ENCODE measurements at places on chromosomes 12 and 14.
A peak's percentile ranks its signal among the peaks of the same experiment; 100 is the strongest.

DNA sequence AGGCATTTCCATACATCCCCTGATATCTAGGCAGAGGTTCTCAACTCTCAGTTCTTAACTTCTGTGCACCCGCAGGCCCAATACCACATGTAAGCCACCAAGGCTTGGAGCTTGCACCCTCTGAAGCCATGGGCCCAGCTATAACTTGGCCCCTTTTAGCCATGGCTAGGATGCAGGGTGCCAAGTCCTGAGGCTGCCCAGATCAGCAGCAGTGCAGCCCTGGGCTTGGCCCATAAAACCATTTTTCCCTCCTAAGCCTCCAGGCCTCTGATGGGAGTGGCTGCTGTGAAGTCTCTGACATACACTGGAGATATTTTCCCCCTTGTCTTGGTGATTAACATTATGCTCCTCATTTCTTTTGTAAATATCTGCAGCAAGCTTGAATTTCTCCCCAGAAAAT is 110.3 kb upstream of the CNTN1 start:
- DNase-seq, result no peak

DNA sequence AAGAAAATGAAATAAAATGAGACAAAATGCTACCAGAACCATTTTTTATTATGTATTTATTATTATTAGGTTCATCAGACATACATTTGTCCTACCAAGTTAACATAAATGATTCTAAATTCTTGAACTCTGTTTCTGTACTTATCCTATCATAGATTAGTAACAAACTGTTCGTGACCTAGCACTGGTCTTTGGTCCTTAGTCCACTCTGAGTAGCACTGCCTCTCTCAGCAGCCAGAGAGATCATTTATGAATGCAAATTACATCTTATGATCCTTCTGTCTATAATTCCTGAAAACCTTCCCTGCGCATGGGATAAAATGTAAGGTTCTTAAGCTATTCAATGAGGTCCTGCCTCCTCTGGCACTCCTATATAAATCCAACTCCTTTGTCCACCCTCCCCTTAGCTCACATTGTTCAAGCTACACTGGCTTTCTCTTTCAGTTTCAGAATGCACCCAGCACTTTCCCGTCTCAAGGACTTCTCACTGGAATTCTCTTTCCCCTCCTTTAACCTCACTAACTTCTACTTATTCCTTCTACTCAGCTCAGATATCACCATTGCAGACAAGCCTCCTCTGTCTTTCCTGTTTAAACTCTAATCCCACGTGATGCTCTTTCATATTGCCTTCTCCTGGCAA is 17.1 kb downstream of the PDZRN4 start:
- DNase-seq, result no peak

DNA sequence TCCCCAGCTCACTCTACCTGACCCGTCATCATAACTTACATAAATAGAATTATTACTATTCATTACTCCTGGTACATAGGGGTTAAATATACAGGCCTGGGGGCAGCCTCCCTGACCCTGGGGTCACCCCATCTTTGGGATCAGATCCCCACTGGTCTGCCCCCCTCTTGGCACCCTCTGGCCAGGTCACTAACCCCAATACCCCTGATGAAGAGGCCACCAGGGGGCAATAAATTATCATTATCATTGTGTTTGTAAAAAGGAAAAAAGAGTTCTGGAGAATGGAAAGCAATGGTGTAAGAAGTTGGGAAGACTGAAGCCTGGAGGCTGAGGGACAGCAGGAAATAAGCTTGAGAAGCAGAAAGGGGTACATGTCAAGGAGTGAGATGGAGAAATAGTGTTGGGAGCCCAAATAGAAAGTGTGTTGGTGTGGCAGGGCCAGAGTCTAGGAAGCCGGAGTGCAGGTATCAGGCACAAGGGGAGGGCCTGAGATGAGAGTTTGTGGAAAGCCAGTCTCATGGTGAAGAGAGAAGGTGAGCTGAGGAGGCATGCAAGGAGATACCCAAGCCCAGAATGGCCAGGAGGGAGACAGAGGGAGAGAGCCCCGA is 6.1 kb upstream of the AAAS start:
- no peak for DNase-seq

GRCh38 chr12:98053202-98053601 is 462.2 kb upstream of the TMPO start:
- no peak for DNase-seq

DNA sequence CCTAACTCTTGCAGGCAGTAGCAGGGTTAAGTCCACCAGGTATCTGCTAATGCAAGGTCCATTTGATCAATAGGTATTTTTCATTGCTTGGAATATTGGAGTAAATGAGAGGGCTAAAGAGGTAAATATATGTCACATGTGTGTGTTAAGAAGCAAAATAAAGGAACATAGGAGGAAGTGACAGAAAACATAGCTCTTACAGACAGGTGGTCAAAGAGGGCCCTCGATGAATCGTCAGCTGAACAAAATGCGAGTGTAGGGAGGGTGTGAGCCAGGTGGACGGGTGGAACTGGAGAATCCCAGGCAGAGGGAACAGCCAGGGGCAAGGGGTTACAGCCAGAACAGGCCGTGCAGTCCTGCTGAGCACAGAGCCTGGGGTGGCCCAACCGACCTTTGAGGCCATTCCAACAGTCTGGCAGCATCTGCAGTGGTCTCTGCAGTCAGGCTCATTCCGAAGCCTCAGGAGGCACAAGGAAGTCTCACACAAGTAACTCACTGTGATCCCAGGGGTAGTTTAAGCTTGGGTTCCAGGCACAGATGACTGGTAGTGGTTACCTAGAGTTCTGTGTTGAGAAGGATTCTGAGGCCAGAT is 43.2 kb downstream of the CCDC88C start:
- DNase-seq, result no peak

DNA sequence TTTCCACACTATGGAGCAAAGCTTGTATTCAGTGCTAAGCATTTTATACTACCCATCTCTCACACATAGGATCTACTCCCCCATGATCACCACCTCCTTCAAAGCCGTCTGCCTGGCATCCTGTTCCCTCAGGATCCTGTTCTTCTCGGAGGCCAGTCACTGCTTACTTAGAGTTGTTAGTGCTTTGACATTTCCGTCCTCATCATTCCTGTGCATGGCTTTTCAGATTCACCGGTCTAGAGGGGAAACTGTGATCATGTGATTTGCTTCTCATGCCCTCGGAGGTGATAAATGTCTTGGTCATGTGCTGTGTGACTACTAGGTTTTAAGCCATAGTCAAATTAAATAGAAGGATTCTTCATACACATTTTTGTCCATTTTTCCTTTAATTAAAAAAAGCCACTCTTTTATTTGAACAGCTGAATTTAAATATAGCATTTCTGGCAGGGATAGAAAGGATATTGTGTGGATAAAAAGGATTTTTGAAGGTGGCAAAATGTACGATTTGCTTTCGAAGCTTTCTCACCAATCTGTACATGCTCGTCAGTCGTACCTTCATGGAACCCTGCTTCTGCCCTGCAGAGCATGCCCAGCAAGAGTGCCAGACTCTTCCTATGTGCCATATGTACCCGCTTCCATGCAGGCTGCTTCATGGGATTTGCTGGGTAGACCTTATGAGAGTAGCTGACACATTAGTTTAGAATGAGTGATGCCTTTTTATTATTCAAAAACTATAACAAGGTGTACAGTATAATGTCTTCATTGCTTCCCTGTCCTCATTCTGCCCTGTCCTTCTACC is 53.3 kb downstream of the BMAL2 start:
- no peak for DNase-seq

GRCh38 chr14:51824191-51824590 is 36.2 kb upstream of the GNG2 start:
- DNase-seq, result no peak

GRCh38 chr12:52207895-52208294 is 16.1 kb upstream of the KRT80 start:
- peak; percentile 76 for DNase-seq

DNA sequence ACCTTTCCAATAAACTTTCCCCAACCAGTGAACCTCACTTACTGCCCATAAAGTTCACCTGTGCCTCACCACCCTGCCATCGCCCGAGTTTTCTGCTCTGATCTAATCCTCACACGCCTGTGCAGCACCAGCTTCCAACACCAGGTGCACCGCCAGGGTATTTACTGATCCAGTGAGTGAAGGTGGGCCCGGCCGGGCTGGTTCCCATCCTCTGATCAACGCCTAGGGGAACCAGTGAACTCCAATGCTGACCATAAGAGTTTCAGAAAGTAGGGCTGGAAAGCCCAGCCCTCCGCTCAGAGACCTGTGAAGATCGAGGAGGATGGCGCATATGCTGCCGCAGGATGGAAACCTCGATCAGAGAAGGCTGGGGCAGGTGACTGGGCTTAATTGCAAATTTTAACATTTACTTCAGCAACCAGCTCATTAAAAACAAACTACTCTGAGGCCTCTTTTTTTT is 685 bp upstream of the MYL6B start:
- DNase-seq, result peak; percentile 54

- no peak for DNase-seq
Observed at GRCh38 chr12:62649412-62650138, 182.9 kb downstream of the MON2 start.

DNA sequence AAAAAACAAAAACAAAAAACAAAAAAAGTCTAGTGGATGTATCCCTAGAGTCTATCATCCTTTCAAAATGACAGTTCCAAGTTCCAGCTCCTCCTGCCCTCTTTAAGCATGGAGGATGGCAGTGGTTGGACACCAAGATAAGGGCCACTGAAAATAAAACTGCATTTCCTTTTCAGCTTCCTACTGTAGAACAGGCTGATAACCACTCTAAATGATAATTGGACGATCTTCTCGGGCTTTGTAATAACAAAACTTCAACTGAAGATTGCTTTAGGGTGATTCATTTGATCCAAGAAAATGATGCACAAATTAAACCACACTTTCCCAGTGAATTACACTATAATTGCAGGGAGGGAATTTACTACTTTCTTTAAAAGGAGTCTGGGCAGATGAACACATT is 42.2 kb upstream of the CRACR2A start:
- DNase-seq, result no peak

GRCh38 chr14:34935488-34935887 is 47.3 kb upstream of the SRP54 start:
- DNase-seq, result no peak

GRCh38 chr14:58866391-58866790 is 228.6 kb downstream of the DACT1 start:
- no peak for DNase-seq

DNA sequence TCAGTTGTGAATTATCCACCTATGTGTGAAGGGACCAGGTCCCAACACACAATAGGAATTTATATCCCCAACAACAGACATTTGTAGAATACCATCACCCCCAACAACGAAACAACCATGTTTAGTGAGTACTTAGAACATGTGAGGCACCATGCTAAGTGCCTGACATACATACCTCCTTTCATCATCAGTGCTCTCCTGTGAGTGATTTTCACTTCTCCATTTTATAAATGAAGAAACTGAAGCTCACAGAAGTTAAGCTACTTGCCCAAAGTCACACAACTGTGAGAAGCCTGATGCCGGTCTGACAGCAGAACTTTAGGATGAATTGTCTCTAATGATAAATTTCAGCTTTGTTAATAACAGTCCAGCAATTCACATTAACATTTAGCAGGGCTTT is 35.4 kb downstream of the SPTB start:
- DNase-seq, result no peak

DNA sequence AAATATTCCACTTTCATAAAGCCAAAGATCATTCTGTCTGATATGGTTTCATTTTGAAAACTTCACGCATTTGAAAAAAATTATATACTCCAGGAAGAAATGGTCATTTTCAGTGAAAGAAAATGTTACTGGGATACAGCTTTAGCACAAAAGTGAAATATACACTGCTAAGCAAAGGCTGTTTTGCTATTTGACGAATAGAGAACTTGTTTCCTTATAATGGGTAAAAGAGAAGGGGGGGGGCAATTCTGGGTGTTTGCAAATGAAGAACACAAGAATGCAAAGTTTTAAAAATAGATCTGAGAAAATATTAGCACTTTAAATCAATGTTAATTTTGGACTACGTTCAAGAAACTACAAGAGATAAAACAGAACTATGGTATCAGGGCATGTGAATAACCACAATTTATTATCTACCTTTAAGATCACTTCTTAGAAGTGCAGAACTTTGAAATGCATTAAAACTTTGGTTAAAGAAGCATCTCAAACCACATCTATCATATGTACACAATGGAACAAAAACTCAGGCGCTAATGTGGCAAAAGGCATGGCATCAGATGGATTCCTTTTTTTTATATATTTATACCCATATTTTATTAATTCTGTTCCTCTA is 51.1 kb downstream of the EFCAB11 start:
- no peak for DNase-seq

- no peak for DNase-seq
Observed at GRCh38 chr14:90797451-90797850, 18.8 kb downstream of the TTC7B start.

DNA sequence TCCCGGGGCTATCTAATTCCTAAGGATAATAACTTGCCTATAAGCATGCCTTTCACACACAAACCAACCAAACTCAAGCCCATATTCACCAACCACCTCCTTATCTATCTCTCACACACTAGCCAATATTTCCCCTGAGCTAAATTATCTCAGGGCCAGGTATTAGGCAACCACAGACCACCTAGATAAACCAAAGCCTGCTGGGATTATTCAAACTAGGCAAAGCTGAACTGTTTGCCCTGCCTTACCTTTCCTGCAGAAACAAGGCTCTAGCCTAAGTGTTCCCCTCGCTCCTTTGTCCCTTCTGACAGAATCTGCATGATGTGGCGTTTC is 114.7 kb upstream of the EEA1 start:
- no peak for DNase-seq

- no peak for DNase-seq
Observed at GRCh38 chr12:103652808-103653207, 65.7 kb downstream of the STAB2 start.

- no peak for DNase-seq
Observed at GRCh38 chr12:132835076-132836025, 6.7 kb upstream of the GOLGA3 start.

GRCh38 chr12:84636801-84637290 is 275.8 kb downstream of the SLC6A15 start:
- DNase-seq, result no peak

DNA sequence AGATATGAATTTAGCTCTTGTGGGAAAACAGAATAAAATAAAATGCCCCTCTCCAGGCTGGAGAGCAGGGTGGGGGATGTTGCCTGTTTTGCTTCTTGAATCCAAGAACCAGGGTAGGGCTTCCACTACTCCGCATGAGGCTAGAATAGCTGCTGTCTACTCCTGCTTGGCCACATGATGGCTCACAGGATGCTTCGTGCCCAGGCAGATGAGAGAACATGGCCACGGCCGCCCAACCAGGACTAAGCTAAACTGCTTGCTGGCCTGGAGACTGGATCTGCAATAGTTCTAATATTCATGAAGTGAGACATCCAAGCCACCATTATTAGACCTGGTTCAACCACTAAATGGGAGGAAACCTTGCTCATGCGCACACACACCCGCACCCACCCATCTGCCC is 122.2 kb upstream of the METAP2 start:
- DNase-seq, result peak; percentile 27

DNA sequence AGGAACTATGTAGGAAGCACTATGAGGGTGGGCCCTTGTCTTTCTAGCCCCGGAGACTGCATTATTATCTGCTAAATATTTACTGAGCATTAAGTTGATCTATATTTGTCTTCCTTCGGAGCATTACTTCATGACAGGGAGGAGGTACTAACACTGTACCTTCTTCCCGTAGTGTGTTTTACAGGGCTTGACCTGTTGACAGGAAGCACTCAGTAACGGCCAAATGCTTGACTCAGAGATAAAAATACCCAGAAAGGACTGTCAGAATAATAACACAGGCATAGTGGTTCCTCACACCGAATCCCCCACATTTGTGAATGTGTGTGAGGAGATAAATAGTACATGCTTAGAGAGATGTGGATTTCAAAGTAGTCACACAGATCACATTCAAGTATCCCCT is 466.6 kb downstream of the EGLN3 start:
- no peak for DNase-seq
